ENCODE measurements at places on chromosomes 6 and 20.

DNA sequence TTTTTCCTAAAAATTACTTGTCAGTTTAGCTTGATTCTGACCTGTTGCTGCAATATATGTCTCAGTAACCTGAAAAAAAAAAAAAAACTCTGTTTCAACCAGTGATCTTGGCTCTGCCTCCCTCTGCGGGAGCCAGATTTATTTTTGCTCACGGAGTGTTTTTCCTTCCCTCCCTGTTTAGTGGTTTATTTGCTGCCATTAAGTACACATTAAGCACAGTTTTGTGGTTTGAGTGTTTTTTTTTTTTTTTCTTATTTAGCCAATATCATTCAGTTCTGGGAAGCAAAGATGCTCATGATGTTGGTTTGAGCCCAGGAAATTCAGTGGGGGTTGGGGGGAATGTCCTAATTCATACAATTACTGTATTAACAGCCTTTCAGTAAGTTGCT lies 110.1 kb upstream of the GPR6 start:
- DNase-seq: no peak

GRCh38 chr20:46305331-46305972 lies 2.8 kb downstream of the CDH22 start:
- no peak for DNase-seq

DNA sequence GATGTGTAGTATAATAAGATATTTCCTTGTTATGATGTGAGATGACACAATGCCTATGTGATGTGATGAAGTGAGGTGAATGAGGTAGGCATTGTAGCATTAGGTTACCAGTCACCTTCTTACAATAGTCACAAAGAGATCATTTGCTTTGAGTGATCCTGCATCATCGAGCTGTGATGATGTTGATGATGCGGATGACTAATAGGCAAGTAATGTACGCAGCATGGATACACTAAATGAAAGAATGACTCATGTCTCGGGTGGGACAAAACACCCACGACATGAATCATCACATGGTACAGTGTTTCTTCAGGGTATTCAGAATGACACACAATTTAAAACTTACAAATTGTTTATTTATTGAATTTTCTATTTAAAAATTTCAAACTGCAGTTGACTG lies 806.3 kb upstream of the GJE1 start:
- peak; percentile 10 for DNase-seq

DNA sequence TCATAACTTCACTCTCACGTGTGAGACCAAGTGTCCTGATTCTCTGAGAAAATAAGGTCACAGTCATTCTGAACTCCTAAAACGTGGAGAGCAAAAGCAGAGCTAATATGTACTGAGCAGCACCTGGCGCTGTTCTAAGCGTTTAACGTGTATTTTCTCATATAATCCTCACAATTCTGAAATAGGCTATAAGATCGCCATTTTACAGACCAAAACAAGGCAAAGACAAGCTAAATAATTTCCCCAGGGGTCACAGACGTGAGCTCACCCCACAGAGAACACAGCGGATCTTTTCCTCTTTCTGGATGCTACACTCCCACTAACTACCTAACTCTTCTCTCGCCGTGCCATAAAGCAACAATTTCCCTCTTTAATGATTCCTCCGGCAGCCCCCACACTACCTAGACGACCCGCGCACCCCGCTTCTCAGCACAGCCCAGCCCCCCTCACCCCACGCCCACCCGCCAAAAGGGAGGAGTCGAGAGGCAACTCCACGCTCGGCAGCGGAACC lies 636 bp downstream of the SUPT3H start:
- no peak for DNase-seq

DNA sequence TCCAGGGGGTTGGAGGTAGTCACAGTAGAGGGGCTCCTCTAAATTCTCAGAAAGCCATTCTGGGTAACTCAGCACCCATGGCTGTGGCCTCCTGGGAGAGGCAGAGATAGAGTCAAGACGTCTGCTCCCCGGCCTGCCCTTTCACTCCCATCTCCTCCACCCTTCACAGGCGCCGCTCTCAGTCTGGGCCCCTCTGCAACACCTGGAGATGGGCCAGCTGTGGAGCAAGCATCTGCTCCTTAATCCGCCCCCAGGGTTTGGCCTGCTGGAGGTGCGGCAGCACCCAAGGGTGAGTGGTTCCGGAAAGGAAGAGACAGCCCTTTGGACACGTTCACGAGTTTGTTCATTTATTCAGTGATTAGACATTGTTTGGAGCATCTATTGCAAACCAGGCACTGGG lies 271.3 kb downstream of the BMP7 start:
- no peak for DNase-seq

- DNase-seq: no peak
These were observed 189.0 kb downstream of the NFATC2 start for GRCh38 chr20:51353491-51353890.

All from right cardiac atrium (tissue), 5 donors.